CD4-positive, alpha-beta T cell treated with Interleukin-4 for 4 hours (primary cell): ENCODE measurements at places on chromosomes 11 and 22.

- no peak for DNase-seq
These were observed 83.7 kb downstream of the CDKN1C start for GRCh38 chr11:2801711-2802388.

- no peak for DNase-seq
These were observed at the start of gene ALX4 for GRCh38 chr11:44309478-44310205. TSS of gene ALX4 (minus strand) at chr11:44310139. CDS start at chr11:44310062, 77 bp downstream.

- no peak for DNase-seq
These were observed 7.1 kb downstream of the IL17RA start for GRCh38 chr22:17091851-17092250.

GRCh38 chr11:134890446-134890845 is 478.4 kb upstream of the B3GAT1 start:
- no peak for DNase-seq

- no peak for DNase-seq
These were observed 20.1 kb upstream of the SYTL2 start for GRCh38 chr11:85831050-85831449.

GRCh38 chr22:25950111-25950510 is 208.1 kb downstream of the MYO18B start:
- no peak for DNase-seq

DNA sequence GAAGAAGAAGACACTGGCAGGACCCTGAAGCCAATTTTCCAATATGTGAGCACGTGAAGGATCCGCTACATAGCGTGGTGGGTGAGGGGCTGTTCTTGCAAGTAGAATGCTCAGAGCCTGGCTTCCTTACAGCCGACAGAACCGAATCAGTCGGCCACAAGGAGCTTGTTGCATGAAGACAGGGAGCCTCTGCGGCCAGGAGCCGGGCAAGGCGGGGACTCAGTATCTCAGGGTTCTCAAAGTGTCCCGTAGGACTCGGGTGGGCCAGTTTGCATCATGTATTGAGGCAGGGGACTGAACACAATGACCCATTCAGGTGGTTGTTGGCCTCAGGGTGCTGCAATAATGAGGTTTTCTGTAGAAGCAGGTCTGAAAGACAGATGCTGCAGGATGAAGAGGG is 289.5 kb downstream of the NTM start:
- no peak for DNase-seq

DNA sequence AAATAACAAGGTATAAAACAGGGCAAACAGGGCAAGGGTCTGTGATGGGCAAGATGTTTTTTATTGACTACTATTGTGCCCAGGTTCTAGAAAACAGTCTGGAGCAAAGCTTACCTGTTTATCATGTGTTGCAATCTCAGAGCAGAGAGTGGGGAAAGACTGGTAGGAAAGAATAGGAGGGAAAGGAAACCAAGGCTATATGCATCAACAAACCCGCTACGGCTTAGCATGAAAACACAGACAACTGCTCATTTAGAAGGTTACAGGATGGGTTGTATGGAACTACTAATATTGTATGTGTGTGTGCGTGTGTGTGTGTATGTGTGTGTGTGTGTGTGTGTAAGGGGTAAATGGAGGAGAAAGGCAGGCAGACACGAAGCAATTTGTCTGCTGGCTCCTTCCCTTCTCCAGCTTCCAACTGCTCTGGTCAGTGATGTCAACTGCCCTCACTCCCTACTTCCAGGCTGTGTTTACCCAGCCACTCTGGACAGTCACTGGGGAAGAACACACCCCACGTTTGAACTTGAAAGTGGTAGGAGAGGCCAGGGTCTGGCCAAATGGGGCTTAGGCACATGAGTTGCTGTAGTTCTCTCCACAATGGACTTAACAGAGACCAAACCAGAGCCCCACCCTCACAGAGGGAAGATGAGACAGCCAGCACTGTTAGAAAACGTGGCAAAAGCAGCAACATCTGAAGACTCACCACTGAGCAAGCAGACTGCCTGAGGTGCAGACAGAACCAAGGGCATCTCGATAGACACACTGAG is 47.0 kb downstream of the GAB2 start:
- DNase-seq = no peak
